MM.1S (cell line): ENCODE measurements at places on chromosomes 2 and 18.

DNA sequence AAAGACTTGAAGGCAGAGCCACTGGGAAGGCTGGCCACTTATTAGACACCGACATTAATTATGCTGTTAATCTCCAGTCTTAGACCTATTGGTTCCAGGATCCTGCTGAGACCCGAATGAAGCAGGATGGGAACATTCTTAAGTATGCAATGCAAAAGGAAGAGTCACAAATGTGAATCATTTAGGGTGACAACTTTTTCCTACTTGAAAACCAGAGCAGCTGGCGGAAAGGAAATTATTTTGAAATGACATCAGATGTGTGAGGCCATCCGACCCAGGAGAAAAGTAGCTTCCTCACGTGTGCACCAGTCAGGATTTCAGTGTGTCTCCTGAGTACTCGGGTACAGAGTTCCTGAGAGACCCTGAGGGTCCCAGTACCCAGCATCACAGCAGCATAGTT, 222.9 kb upstream of the NCKAP5 start:
- DNase-seq = no peak

GRCh38 chr2:235087832-235088495, 136.1 kb downstream of the SH3BP4 start:
- no peak for DNase-seq

DNA sequence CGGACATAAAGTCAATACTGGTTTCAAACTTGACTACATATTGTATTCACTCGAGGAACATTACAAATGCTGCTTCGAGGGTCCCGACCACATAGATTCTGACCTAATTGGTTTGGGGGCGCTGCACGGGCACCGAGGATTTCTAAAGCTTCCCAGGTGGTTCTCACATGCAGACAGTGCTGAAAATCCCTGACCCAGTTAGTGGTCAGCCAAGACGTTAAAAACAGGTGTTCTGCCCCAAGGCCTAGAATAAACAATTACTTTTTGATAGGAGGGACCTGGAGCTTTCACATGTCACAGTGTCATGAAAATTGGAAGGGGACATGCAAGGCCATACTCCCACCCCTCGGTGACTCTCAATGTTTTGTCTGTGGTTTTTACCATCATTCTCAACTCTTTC, 368.9 kb downstream of the RNF144A start:
- no peak for DNase-seq

- DNase-seq = no peak
Observed at GRCh38 chr2:20484810-20485611, 38.1 kb downstream of the RHOB start.

- DNase-seq = no peak
Observed at GRCh38 chr2:165872101-165872791, 78.2 kb upstream of the GALNT3 start.
